ENCODE measurements at places on chromosomes 16 and 17.
A peak's percentile ranks its signal among the peaks of the same experiment; 100 is the strongest.

DNA sequence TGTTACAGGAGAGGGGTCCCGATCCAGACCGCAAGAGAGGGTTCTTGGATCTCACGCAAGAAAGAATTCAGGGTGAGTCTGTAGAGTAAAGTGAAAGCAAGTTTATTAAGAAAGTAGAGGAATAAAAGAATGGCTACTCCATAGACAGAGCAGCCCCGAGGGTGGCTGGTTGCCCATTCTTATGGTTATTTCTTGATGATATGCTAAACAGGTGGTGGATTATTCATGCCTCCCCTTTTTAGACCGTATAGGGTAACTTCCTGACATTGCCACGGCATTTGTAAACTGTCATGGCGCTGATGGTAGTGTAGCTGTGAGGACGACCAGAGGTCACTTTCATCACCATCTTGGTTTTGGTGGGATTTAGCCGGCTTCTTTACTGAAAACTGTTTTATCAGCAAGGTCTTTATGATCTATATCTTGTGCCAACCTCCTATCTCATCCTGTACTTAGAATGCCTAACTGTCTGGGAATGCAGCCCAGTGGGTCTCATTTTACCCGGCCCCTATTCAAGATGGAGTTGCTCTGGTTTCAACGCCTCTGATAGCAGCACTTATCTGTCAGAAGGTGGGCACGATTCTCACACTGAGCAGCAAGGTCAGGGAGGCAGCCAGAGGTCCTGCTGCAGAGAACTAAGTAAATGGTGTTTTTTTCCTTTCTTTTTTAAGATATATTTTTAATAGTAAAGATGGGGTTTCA is 26.5 kb upstream of the XYLT2 start:
- no peak for DNase-seq

DNA sequence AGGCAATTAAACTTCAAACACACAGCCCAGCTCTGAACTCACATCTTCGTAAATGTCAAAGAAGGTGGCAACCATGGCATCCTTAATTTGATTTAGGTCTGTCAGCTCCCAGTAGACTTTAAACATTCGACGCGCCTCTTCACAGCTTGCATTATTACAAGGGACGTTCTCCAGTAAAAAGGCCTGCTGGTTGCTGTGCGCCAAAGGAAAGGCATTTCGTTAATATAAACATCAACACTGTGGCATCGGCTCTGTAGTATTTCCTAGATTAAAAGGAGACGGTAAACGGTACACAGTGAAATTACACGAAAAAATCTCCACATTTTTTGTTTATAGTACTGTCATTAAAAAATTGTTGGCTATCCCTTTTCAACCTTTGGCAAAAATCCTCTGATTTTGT is 116.8 kb upstream of the NETO2 start:
- no peak for DNase-seq

DNA sequence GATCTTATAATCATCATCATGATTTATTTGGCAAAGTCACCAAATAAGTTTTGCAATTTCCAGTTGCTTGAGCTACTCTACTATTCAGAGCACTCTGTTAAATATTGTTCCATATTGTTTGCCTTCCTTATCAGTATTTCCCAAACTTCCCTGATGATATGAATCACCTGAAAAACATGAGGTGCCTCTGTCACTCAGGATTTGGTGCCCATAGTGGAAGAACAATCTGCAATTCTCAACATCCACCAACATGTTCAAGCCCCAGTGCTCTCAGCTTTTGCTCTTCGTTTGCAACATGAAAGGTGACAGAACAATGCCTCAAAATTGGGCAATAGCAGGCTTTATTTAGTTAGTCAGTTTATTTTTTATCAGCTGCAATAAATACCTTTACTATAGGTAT is 28.6 kb upstream of the WSB1 start:
- DNase-seq: no peak

- DNase-seq: no peak
These were observed 399.8 kb downstream of the SEC14L1 start for GRCh38 chr17:77540531-77540930.

GRCh38 chr16:15041271-15042004 is 14.4 kb downstream of the NTAN1 start:
- no peak for DNase-seq

DNA sequence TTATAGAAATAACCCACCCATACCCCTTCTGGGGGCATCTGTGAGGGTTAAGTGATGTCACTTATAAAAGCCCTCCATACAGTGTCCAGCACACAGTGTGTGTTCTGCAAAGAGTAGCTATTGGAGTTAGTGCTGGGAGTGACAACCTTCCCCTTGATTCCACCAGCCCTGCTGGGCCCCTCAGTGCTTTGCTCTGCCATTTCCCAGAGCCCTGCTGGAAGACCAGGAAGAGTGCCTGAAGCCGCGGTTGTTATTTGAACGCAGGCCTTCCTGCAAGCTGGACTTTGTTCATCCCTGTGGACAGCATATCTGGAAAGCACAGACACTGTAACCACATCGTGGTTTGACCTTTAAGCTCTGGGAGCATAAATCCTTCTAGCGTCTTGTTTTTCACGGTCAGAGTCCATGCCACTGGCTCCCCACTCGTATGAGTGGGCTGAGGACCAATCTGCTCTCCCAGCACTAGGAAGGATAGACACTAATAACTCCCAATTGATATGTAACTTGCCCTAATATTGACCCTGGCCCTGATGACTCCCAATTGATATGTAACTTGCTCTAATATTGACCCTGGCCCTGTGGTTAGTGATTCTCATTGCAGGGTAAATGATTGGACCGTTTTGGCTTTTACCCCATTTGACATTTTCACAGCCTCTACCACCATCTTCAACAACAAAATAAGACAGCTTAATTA is 297.1 kb upstream of the MAF start:
- no peak for DNase-seq

DNA sequence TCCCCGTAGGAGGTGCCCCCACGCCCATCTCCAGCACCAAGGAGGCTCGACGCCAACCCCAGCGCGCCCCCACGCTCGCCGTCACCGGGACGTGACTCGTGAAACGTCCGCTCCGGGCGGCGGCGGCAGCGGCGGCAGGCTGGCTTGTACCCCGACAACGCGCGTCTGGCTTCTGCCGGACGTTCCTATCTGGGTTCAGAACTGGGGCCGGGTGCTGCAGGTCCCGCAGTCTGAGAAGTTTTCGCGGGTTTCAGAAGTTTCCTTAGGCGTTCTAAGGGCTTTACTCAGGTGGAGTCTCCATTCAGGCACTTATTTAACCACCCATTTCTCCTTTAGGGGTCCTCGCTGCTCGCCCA is 672 bp upstream of the ALKBH5 start:
- DNase-seq: peak; percentile 82

GRCh38 chr17:64472564-64472963 is 23.6 kb downstream of the MILR1 start:
- no peak for DNase-seq

GRCh38 chr17:45009676-45010467 is 41.6 kb downstream of the DCAKD start:
- DNase-seq: no peak

DNA sequence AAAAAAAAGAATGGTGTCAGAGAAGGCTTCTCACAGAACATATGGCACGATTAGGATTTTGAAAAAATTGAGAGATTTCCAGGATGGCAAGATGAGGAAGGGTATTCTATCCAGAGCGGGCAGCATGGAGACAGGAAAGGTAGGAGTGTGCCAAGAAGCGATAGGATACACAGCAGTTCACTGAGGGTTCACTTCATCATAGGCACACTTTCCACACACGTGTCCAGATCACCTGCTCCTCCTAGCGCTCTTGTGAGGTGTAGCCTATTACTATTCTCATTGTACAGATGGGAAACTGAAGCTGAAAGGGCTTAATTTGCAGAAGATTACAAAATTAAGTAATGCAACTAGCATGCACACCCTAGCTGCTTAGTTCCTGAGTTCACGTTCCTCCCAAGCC is 6.2 kb upstream of the ELAC2 start:
- DNase-seq: no peak

- no peak for DNase-seq
These were observed 26.7 kb upstream of the PMP22 start for GRCh38 chr17:15291674-15292361.

DNA sequence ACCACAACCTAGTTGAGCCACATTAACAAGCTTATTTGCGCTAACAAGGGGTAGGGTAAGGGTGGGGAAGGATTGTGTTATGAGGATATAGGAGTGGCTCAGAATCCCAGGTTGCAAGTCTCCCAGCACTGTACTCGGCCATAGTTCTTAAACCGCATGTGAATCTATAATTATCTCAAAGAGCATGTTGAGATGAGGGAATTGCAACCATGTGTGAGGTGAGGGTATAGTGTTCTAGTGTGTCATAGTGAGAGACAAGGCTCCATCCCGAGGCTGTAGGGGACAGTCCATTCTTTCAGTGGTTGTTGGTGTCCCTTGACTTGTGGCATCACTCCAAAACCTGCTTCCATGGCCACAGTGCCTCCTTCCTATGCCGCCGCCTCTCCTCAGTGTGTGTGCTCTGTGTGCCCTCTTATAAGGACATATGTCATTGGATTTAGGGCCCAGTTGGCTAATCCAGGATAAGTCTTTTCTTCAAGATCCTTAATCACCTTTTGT is 22.7 kb upstream of the ATP5MC1 start:
- no peak for DNase-seq

DNA sequence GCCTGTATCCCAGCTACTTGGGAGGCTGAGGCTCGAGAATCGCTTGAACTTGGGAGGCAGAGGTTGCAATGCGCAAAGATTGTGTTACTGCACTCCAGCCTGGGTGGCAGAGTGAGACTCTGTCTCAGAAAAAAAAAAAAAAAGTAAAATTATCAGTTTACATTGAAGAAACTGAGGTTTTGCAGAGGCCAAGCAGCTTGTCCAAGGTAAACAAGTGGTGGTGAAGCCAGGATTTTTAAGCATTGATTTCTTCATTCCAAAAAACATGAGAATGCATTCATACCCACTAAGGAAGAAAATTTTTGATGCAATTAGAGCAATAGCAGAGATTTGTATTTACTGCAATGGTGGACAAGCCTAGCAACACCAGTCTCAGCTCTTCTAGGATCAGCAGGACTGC is 52.7 kb downstream of the CENPV start:
- DNase-seq: no peak

DNA sequence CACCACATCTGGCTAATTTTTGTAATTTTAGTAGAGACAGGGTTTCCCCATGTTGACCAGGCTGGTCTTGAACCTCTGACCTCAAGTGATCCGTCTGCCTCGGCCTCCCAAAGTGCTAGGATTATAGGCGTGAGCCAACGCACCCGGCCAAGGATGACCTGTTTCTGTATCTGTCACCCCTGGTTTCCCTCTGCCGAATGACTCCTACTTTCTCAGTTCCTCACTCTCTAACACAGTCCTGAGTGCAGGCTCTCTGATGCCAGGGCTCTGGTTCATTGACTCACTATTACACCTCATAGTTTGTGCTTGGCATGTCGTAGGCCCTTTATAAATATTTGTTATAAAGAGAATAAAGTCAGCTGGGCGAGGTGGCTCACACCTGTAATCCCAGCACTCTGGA is 10.7 kb upstream of the PRPF8 start:
- no peak for DNase-seq

GRCh38 chr16:12480286-12480685 is 323.4 kb downstream of the CPPED1 start:
- DNase-seq: no peak

DNA sequence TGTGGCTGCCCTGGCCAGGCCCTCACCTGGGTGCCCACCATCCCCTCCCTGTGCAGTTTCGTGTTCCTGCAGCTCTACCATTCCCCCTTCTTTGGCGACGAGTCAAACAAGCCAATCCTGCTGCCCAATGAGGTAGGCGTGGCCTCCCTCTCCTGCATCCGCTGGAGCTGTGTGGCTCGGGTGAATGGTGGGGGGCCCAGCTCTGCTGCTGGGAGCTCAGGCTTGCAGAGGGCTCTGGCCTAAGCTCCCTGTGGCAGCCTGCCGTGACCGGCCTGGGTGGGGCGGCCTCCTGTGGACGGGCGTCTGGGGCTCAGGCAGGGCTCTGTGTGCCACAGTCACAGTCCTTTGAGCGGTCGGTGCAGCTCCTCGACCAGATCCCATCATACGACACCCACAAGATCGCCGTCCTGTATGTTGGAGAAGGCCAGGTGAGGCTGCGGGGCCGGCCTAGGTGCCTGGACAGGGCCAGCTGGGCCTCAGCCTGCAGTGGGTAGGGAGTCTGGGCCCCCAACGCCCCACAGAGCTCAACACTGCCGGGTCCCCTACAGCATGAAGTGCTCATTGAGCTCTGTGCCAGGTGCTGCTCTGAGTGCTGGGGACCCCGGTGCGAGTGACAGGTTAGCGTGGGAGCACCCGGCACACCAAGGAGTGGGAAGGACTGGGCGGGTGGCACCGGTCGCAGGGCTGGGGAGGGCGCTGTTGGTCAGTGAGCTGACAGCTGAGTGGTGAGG is 37.3 kb downstream of the TSC2 start:
- no peak for DNase-seq

- DNase-seq: no peak
These were observed 24.9 kb downstream of the TEKT5 start for GRCh38 chr16:10669791-10670190.

DNA sequence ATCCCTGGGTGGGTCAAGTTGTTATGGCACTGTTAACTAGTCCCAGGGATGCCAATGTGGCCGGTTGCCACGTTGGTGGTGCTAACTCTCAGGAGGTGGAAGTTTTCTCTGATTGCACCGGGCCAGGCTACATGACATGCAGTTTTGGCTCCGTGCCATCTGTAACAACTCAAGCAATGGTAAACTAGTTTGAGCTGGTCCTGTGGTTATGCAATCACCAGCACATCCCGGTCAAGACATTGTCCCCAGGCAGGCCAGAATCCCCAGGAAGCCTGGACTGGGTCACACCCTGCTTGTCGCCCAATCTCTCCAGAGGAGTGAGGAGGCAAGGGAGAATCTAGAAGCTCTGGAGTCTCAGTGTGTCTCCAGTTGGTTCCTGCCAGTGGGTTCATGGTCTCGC is 10.1 kb upstream of the CCL17 start:
- no peak for DNase-seq

GRCh38 chr17:65523411-65523810 is 38.0 kb downstream of the AXIN2 start:
- no peak for DNase-seq

DNA sequence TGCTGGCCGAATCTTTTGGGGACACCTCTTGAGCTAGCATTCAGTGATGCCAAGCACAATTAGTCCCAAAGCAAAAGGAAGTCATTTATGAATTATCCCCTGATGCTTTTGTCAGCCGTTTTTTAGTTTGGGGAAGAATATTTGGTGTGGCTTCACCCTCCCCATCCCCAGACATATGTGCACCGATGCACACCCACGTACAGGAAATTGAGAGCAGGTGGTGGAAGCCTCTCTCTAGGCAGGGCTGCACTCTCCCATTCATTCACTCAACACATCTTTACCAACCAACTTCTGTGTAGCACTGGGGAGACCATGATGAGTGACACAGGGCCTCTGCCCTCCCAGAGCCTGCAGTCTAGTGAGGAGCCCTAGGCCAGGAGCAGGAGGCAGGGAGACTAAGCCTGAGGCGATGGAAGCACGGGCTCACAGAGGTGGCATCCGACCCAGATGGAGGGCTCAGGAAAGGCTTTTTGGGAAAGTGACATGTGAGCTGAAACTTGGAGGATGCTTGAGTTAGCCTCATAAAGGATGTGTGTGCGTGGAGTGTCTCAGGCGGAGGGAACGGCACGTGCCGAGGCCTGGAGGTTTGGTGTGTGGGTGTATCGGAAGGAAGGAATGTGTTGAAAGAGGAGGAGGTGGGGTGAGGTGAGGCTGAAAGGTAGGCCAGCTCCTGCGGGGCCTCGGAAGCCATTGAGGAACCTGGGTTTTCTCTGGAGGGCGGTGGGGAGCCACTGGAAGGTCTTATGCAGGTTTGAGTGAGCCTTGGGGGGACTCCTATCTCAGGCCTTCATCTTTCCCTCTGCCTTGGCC is 43.8 kb downstream of the PSME3IP1 start:
- no peak for DNase-seq

Data from stimulated activated CD4-positive, alpha-beta T cell treated with anti-CD3 and anti-CD28 coated beads, Interleukin-12 subunit alpha, Interleukin-12 subunit beta, amount 100 ng/mL, for 4 hours (primary cell).